ENCODE measurements at places on chromosomes 1 and 21. TPM values are rescaled to one million over a fixed set of nuclear protein-coding genes. Genes with fewer than 3 reads are reported as not detected.
A peak's percentile ranks its signal among the peaks of the same experiment; 100 is the strongest.

GRCh38 chr1:111475701-111476100 is 1.9 kb downstream of the C1orf162 start:
- no peak overlapping the region for H3K4me3 ChIP-seq
- H3K27me3 ChIP-seq = no peaks in the 10 kb centered on the region
- H3K27ac ChIP-seq = no peak overlapping the region
- no peaks in the 10 kb centered on the region for H3K36me3 ChIP-seq

Gene ATP1A2
- 3.6 TPM for total RNA-seq

Gene CFHR3
- not detected for total RNA-seq

Gene SEC16B
- total RNA-seq = 0.87 TPM

DNA sequence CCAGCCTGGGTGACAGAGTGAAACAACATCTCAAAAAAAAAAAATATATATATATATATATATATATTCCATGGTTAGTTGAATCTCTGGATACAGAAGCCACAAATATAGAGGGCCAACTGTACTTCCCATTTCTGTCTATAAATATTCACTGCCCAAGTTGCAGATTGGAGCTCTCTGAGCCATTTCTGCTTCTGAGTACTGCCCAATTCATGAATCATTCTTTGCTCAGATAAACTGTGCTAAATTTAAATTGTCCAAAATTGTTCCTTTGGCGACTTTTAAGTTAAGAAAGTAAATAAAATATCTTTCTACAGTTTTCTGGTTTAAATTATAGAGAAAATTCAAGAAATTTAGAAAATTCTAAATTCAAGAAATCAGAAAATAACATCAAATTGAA is 23.2 kb upstream of the C1orf146 start:
- H3K4me1 ChIP-seq = no peaks in the 10 kb centered on the region
- no peak overlapping the region for H3K27ac ChIP-seq
- DNase-seq = no peak
- no peak overlapping the region for H3K4me3 ChIP-seq
- H3K27me3 ChIP-seq = no peaks in the 10 kb centered on the region

GRCh38 chr21:45971616-45972352 is 9.8 kb upstream of the COL6A1 start:
- DNase-seq = no peak
- peaks cover 33% of the 10 kb centered on the region for H3K4me1 ChIP-seq
- no peaks in the 10 kb centered on the region for H3K27me3 ChIP-seq
- no peaks in the 10 kb centered on the region for H3K36me3 ChIP-seq

DNA sequence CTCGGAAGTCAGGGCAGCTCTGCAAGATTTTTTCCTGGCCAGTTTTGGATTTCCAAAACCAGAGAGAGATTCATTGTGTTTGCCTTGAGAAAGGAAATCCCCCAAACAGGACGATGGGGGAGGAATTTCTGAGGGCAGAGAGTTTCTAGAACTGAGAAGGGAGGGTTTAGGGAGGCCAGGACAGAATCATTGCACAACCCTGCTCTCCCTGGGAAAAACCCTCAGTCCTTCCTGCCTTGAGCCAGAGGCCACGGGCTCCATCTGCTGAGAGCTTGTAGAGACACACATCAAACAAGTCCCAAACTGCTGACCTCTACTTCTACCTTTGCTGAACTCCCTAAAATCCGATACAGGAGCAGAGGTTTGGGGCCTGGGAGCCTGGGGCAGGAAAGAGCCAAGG is 99.7 kb downstream of the NMNAT2 start:
- H3K27ac ChIP-seq = peak overlapping the region; percentile 45
- no peak overlapping the region for H3K4me3 ChIP-seq
- H3K27me3 ChIP-seq = no peaks in the 10 kb centered on the region

- H3K4me3 ChIP-seq = no peak overlapping the region
- no peak for DNase-seq
- no peaks in the 10 kb centered on the region for H3K27me3 ChIP-seq
These were observed 15.9 kb upstream of the DISP1 start for GRCh38 chr1:222798975-222799374.

Gene C1orf226
- 3.5 TPM for total RNA-seq

Gene LDLRAD1
- 0.72 TPM for total RNA-seq

All from adrenal gland (tissue), 19 donors.